ENCODE measurements at places on chromosomes 6 and 20.

DNA sequence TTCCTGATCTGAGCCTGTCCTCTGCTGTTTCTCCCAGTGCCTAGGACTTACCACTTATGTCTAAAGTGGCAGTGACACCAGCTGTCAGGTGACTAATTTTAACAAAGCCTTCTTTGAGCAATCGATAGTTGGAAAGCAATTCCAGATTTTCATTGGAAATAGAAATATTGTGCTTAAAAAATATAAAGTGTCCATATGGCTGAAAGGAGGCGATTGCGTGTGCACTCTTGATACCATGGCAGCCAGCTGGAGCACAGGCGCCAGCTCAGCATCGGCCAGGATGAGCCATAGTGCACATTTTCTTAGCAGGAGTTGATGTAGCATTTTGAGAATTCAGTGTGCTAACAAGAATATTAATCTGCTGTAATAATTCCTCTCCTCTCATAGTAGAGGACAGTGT lies 70.0 kb downstream of the LRRC1 start:
- DNase-seq = no peak

DNA sequence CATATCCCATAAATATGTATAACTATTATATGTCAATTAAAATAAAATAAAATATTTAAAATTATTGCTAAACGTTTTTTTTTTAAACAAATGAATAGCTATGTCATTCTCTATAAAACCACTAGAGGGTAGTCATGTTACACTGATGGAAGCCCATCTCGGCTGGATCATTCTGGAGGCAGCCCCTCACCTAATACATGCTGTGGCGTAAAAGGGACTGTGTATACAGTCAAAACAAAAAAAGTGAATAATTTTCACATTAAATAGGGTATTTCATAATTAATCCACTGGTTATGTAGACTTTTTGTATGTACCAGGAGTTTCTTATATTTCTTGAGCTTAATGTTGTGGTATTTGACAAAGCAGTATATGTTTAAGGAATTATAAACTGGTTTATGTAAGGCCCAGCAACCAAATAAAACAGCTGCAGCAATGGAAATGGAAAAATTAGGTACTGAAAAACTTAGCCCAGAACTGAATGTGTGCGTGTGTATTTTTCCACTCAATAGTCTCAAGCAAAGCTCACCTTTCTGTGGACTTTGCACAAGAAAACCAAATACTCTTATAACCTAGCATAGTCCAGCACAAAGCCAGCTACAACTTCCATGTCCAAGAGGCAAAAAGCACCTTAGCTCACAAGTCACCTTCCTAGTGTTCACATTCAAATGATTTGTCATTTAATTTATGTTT lies 81.7 kb downstream of the COL9A1 start:
- DNase-seq = no peak

DNA sequence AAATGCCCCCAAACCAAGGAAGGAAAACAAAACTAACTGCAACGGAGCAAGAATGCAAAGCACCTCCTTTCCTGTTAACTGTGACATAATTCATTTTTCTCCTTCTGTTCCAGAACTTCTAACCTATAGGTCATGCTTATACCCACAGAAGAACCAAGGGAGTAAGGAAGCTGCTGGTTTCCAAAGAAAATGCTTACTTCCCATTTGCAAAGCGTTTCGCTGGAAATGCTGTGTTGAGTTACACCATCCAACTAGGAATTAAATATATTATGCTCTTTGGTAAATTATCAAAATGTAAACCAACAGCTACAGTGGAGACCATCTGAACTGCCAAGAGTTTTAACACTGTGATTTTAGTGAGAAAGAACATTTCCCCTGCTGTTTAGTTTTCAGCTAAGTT lies 42.9 kb downstream of the ATXN1 start:
- DNase-seq = no peak

DNA sequence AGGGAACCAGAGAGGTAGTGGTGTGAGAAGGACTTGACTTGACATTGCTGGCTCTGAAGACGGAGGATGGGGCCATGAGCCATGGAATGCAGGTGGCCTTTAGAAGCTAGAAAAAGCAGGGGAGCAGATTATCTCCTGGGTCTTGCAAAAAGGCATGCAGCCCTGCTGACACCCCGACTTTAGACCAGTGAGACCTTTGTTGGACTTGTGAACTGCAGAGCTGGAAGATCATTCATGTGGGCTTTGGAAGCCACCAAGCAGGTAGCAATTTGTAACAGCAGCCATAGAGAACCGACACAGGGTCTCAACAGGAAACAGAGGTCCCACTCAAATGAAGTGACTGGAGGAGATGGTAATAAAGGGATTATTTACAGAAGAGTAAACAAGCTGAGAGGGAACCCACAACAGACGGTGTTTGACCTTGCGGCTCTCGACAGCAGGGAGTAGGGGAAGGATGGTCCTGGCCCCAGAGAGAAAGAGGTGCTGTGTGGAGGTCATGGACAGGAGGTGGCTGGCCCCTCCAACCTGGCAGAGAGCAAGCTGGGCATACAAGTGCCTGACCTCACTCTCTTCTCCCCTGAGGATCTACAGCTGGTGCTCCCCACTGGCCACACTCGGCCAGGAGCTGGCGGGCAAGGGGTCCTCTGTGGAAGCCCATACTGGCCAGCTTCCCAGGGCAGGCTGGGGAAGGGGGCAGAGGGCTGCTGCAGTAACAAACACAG lies 43.9 kb downstream of the SLC22A23 start:
- DNase-seq = no peak

- DNase-seq = no peak
Measured at GRCh38 chr6:135740580-135740979, 110.9 kb upstream of the PDE7B start.

DNA sequence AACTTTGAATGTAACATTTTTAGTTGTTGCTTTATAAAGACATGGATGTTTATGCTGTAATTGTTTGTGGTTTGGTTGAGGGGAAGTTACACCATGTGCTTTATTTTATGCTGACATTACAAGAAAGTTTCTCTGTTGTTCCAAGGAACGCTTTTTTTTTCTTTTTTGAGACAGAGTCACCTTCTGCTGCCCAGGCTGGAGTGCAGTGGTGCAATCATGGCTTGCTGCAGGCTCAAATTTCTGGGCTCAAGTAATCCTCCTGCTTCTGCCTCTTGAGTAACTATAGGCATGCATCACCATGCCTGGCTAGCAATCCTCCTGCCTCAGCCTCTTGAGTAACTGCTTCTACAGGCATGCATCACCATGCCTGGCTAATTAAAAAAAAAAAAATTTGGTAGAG lies 21.0 kb upstream of the IFNGR1 start:
- DNase-seq = no peak

GRCh38 chr20:37693635-37694626 lies at the start of gene CTNNBL1:
TSS of gene CTNNBL1 (plus strand) at chr20:37694030. CDS start at chr20:37694123, 93 bp downstream.
- peak; percentile 96 for DNase-seq

GRCh38 chr6:42079941-42080464 lies 29.7 kb downstream of the TAF8 start:
- DNase-seq = no peak

GRCh38 chr6:53604623-53605190 lies 59.8 kb upstream of the GCLC start:
- no peak for DNase-seq

DNA sequence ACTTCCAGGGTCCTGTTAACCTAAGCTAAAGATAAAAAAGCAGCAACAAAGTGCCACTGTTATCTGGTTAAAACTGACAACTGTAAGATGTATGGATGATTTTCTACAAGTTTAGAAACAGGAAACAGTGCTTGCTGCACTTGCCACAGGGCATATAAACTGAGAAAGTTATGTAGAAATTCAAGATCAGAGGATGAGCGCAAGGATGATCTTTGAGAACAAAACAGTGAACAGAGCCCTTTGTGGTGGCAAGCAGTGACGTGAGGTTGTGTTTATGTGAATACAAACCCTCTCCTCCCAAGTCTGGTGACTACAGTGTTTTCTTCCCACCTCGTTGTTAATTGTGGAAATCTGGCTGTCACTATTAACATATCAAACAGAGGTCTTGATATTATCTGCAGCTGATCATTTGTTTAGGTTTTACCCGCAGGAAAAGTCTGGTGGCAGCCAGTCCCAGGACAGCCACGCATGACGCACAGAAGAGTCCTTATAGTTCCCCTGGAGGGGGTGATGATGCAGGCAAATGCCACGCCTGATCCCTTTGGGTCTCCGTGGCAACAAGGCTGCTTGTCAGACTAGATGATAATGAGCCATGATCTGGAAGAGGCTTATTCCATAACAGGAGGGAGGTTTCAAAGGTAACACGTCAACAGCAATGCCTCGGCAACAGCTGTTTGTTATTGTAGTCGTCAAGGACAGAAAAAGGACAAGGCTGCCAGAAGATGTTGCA lies 43.1 kb upstream of the TNFAIP3 start:
- peak; percentile 69 for DNase-seq

DNA sequence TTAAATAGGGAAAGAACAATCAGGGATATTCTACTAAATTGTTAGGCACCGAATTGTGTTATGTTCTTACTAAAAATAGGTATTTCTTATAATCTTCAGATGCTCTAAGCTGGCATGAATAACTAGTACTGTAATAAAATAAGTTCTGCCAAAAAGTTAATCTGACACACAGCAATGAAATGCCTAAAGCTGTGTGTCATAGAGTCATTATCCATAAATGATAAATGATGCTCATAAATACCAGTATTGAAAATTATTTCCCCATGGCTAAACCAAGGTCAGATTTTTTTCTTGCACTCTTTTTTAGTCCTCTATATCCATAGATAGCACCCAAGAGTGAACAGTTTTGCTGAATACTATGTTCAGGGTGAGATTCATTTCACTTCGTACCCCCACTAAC lies 11.7 kb upstream of the PRIM2 start:
- no peak for DNase-seq

- no peak for DNase-seq
Measured at GRCh38 chr6:41673704-41674000, 35.4 kb downstream of the MDFI start.

DNA sequence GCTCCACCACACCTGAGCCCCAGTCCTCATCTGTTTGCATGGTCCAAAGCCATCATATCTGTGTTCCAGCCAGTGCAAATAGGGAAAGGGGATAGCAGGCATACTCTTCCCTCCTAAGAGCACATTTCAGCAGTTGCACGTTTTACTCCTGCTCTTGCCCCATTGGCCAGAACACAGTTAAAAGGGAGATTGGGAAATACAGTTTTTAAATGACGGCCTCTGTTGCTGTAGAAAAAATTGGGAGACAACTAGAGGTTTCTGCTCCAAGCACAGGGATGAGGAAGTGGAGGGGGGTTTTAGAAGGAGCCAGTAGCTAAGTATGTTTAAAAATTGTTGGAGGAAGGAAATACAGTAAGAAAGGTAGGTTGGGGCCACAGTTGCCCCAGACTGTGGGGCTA lies 14.6 kb upstream of the STK35 start:
- DNase-seq = no peak

DNA sequence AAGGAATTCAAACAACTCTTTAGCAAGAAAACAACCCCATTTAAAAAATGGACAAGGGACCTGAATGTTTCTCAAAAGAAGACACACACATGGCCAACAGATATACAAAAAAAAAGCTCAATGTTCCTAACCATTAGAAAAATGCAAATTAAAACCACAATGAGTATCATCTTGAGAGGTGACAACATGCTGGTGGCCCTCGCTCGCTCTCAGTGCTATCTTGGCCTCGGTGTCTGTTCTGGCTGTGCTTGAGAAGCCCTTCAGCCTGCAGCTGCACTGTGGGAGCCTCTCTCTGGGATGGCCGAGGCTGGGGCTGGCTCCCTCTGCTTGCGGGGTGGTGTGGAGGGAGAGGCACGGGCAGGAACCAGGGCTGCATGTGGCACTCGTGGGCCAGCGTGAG lies 13.4 kb downstream of the SPINT4 start:
- no peak for DNase-seq

- DNase-seq = no peak
Measured at GRCh38 chr20:10550204-10551118, 115.4 kb downstream of the SLX4IP start.

GRCh38 chr6:115360602-115361325 lies 699.9 kb downstream of the FRK start:
- no peak for DNase-seq

- no peak for DNase-seq
Measured at GRCh38 chr20:25041813-25042530, 16.0 kb downstream of the ACSS1 start.

DNA sequence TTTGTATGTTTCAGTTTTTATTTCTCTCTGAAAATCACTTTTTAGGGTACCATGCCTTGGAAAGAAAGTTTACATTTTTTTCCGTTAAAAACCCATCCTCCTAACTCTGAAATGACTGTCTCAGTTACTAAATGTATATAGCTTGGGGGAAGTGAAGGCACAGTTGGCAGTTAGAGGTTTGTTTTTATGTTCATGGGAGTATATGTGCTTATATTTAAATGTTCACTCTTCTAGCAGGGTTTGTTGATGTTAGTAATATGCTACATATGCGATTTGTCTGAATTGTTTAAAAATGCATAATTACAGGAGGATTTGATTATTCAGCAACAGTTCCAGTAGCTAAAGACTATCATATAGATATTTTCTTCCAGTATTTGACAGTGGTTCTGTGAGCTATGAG lies 31.1 kb downstream of the CDKAL1 start:
- no peak for DNase-seq

- DNase-seq = no peak
Measured at GRCh38 chr6:158819977-158820622, 932 bp upstream of the EZR start.

- no peak for DNase-seq
Measured at GRCh38 chr6:7703148-7703680, 22.7 kb upstream of the BMP6 start.

DNA sequence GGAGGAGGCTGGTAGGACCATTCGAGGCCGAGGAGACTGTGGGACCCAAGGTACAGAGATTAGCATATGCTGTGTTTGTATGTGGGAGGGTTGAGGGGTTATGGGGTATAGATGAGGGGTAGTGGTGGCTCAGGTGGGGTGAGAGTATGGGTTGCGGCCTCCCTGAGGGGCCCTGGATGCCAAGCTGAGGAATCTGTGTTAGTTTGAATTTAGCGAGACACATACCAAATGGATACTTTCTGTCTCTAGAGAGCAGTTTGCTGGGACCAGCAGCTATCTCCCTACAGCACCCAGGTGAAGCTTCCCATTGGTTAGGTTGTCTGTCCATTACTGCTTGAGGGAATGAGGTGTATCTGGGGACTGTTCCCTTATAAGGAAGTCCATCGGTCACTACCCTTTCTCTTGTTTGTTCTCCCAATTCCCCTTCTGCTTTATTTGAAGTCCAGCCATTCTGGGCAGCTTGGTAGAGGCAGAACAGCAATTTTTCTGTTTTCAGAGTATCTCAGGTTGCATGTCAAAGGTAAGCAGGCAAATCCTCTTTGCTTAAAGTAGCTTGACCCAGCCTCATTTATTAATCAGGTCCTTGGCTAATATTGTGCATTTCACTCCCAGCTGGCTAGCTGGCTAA lies 15.2 kb downstream of the CHMP4B start:
- DNase-seq = no peak

GRCh38 chr6:123420512-123420911 lies 216.2 kb downstream of the TRDN start:
- no peak for DNase-seq
